ENCODE measurements at places on chromosomes 13 and 19. TPM values are rescaled to one million over a fixed set of nuclear protein-coding genes. Genes with fewer than 3 reads are reported as not detected.

The F10 gene
- total RNA-seq = 22.4 TPM

The PTH2 gene
- total RNA-seq = not detected

The RRAS gene
- total RNA-seq = 141 TPM

The VSTM2B gene
- not detected for total RNA-seq

The ZNF506 gene
- 15.8 TPM for total RNA-seq

The C13orf42 gene
- not detected for total RNA-seq

The IZUMO1 gene
- not detected for total RNA-seq

The STK24 gene
- total RNA-seq = 66.0 TPM

The GRIK5 gene
- total RNA-seq = not detected

The GPATCH1 gene
- total RNA-seq = 3.6 TPM

The TEX26 gene
- not detected for total RNA-seq

The LILRB3 gene
- not detected for total RNA-seq

The SIRT2 gene
- 78.3 TPM for total RNA-seq

The ATP8B3 gene
- total RNA-seq = 1.4 TPM

The ZAR1L gene
- total RNA-seq = not detected

The PRR19 gene
- total RNA-seq = 8.3 TPM

The CATSPERD gene
- total RNA-seq = not detected

The PTGER1 gene
- 8.2 TPM for total RNA-seq

The SYNGR4 gene
- total RNA-seq = not detected

The KCNN1 gene
- 0.51 TPM for total RNA-seq

The MISP gene
- not detected for total RNA-seq

The FAM83E gene
- total RNA-seq = not detected

The TYK2 gene
- total RNA-seq = 68.0 TPM

The SIPA1L3 gene
- 9.4 TPM for total RNA-seq

The NUMBL gene
- 57.1 TPM for total RNA-seq

The GRIN2D gene
- total RNA-seq = 5.0 TPM

The LHFPL6 gene
- total RNA-seq = 72.5 TPM

The MYH14 gene
- total RNA-seq = not detected

The SIAH3 gene
- total RNA-seq = not detected

The COG6 gene
- total RNA-seq = 14.5 TPM

Measured in pericardium fibroblast (primary cell).